ENCODE measurements at places on chromosomes 2 and 18.

DNA sequence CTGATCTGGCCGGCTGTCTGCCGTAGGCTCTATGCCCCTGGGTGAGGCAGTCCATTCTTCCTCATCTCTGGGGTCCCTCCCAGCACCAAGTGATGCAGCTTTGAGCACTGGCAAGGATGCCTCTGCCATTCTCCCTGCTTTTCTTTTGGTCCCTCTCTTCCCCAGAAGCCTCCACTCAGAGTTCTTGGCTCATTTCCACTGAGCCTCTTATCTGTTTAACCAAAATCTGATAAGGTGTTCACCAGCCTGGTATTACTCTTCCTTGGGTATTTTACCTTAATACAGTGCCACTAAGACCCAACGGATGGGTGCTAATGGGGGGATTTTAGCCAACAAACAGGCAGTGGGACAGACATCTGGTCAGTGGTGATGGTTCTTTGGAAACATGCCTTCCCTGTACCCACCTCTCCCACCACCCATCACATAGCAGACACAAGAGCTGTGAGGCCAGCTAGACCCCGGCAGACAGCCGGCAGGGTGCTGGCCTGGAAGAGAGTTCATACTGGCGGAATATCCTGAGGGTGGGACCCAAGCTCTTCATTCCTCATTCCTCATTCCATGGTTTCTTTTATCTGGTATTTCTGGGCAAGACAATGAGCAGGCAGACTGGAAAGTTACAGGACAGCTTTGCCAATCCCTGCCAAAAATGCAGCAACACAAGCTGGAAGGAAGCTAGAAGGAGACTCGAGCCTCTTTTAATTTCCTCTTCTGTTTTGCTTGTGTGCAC lies 34.6 kb downstream of the ZBTB7C start:
- no peak for DNase-seq

DNA sequence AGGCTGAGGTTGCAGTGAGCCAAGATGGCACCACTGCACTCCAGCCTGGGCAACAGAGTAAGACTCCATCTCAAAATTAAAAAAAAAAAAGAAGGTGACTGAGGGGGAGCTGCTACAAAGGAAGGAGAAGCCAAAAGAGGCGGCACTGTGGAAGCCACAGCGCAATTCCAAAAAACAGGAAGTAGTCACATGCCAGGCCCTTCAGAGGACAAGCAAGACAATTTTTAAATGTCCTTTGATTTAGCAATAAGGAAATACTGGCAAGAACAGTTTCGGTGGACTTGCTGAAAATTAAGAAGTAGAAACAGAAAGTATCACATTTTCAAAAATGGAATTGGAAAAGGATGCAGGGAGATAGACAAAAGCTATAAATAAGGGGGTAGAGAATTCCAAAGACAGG lies 122.8 kb downstream of the OSBPL1A start:
- no peak for DNase-seq

DNA sequence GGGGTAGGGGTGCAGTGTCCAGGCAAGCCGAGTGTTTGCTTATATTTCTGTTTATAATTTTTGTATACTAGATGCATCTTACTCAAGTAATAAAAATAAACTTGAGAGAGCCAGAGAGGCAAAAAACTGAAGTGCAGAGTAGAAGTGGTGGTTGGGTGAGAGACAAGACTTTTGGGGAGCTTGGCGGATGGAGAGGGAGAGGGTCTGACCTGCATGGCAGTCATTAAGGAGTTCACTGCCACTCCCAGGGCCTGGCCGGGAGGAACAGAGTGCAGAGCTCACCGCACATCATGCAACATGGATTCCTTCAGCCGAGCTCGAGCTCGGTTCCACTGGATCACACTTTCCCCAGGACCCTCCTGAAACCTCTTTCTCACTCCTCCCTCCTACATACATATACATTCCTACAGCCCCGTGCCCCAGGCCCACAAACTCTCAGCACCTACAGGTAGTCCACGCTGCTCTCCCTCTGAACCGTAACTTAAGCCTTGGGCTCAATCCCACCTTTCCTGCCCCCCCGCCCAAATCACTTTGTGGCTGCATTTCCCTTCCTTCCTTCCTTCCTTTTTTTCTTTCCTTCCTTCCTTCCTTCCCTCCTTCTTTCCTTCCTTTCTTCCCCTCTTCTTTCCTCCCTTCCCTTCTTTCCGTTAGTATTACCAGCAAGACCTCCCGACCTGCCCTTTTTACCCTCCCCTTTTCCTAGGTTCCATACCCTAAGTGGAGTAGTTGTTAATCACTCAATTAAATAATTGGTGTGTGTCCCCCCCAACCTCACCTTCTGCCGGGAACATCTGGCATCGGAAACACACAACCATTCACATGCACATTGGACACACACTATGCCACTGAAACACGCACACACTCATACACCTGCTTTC lies 37.1 kb upstream of the ATP6V1B1 start:
- peak; percentile 9 for DNase-seq

DNA sequence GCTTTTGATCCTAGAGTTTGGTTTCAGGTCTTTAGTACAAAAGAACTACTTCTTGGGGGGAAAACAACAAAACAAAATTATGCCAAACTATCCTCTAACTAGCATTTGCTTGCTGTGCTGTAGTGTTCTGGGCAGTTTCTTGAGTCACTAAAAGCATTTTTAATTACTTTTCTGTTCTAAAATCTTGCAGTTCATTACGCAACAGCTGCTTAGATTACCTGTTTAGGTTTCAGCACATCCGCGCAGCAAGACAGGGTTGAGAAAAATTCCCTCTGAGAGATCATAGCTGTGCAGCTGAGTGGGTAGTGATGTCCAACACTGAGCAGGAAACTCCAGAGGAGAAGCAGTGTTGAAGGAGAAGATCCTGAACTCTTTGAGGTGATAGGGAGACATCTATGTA lies 9.0 kb downstream of the DAW1 start:
- DNase-seq, result no peak

DNA sequence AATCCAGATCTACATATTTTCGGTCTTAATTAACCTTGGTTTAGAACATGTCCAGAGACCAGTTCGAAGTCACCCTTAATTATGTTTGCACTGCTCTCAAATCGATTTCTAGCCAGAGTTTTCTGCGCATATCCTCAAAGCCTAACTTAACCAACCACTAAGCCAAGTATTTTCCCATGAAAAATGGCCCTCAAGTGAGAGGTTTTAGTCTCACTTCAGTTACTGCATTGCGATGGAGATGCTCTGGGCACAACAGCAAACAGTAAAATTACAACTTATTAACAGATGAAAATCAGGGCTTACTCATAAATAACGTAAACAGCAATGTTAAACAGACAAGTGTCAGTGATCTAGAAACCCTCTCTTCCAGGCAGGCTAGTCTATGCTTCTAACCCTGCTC lies 4.5 kb downstream of the RTN4 start:
- DNase-seq, result no peak

DNA sequence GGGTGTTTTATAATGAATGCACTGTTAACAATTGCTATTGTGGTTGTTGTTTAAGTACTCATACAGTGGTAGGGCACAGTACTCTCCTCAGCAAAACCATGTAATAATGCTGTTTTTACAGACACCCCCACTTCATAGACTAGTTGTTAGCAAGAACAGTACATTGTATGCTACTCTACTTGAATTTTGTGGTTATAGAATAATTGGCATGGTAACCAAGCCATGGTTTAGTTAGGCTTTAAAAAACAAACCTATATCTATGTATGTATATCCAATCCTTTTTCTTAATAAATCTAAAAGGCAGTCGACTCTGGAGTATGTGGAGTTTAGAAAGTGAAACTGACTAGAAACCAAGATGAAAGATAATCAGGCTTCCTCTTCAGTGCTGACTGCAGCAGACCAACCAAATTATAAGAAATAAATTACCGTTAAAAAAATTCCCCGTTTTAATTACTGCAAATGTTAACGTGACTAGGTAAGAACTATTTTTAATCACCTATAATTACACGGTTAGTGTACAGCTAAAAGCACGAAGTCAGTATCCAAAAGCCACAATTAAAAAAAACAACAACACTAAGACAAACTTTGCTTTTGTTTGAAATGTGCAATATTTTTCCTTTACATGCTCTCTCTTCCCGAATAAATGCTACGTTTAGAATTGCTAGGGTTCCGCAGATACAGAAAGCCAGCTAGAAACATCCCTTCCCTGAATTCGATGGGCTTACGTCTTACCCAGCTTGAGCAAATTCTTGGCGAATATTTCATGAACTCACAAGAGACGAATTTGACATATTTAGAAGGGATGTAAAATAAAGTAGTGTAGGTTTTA lies 113.3 kb upstream of the SERTAD2 start:
- DNase-seq, result peak; percentile 49

DNA sequence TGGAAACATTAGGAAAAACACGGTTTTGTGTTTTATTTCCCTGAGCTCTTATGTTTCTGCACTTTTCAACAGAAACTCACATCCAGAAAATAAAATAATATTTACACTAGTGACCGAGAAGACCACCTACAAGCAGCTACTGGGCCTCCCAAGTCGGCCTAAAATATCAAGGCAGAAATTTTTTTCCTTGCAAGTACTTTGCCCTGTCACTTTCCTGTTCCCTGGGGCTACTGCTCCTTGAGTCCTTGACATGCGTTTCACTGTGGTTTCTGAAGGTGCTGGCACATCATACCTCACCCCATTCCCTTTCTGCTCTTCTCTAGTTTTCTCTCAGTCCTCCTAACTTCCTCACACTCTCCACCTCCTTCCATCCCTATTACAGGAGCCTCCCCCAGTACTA lies 279.1 kb downstream of the AGPS start:
- DNase-seq, result no peak

Data from GM13976 (cell line).